ENCODE measurements at places on chromosomes 3 and 15. TPM values are rescaled to one million over a fixed set of nuclear protein-coding genes. Genes with fewer than 3 reads are reported as not detected.

GRCh38 chr3:108475220-108475782, 35.1 kb downstream of the MYH15 start:
- no peak for DNase-seq

DNA sequence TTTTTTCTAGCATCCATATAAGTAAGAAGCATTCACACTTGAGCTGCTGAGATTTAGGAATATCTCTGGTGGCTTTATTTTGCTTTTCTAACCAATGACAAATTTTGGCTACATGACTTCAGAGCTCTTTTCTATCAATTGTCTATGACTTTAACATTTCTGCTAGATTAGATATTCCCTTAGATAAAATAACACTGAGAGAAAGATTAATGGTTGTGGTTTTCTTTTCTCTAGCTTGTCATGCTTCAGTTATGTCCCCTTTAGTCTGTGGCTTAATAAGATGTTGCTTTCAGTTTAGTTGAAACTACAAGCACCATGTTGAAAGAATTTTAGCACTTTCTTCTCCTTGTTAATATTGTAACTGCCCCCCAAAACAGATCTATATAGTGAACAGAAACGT, 665.6 kb upstream of the CCDC54 start:
- DNase-seq = peak; percentile 88

DNA sequence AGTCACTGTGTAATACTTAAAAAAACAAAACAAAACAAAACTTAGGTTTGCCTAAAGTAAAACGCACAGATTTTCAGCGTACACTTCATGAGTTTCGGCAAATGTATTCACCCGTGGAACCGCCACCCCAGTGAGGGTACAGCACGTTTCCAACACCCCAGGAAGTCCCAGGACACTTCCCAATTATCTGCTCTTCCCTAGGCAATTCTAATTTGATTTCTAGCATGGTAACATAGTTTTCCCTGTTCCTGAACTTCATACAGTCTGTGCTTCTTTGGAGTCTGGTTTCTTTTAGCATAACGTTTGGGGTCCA, 497 bp upstream of the CLASP2 start:
- DNase-seq = peak; percentile 2

Gene SNURF
- total RNA-seq = 23.6 TPM

Gene MKRN2OS
- 0.25 TPM for total RNA-seq
